AG09309 (cell line): ENCODE measurements at places on chromosomes 5 and 9.

DNA sequence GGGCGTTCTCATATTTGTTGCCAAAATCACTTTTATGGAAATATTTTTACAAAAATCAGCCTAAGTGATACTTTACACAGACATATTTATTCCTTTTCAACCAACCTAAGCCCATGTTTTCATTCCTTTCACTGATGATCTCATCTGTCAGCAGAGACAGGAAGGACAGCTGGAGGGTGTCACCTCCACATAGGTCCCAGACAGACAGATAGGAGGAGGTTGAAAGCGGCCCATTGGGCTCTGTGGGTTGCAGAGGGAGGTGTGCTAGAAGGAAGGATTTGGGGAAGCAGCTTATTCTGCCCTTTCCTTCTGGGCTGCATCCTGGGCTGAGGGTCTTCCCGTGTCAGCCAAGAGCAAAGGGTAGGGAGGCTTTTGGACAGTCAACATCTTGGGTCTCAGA, 26.0 kb upstream of the SEMA4D start:
- no peak for DNase-seq

GRCh38 chr5:11182441-11183080, 421.5 kb upstream of the DAP start:
- no peak for DNase-seq

GRCh38 chr5:79488775-79489174, 25.2 kb downstream of the HOMER1 start:
- peak; percentile 28 for DNase-seq

DNA sequence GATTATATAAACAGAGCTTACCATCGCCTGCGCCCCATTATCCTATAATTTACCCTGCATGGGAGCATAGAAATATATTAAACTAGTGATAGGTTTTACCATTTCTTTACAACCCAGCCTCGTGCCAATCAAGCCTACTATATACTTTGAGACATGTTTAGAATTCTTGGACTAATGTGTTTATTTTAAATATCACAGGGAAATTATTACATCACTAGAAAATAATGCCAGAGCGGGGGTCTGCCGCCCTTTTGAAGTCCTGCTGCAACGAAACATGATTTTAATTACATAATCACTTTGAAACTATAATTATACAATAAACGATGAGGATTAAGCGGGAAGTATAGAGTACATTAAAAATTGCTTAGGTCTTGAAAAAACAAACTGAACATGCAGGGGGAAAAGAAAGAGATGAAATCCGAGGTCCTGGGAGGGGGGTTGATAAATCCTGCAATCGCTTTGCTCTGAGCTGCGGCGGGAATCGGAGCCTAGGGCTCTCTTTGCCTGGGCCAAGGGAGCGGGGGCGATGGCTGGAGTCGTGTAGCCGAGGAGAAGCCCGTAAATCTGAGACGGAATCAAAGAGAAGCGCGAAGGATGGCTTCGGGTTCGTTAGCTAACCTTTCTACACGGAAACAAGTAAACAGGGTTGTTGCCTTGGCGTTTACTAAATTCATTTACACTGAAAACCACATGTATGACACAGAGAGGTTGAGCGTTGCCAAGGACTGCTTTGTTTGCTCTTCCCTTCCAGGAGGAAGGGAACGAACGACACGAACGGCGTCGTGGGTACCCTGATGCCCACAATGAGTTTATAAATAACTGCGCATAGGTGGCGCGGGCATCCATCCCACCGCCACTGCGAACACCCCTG, 127.6 kb downstream of the TMEM174 start:
- DNase-seq = no peak

DNA sequence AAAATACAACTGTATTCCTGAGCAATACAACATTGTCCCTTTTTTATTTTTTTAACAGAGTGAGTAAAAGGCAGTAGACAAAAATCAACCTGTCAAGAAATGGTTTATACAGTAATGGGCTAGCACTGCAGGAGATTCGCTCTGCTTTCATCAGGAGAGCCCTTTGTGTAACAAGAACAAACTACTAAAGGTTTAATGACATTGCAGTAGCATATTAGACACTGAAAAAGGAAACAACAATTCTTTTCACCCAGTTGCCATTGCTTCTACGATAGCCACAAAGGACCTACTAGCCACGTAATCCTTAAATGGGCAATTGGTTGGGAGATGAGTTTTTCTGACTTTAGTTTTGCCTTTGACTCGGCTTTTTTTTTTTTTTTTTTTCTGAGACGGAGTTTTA, 319.8 kb upstream of the TRPM3 start:
- no peak for DNase-seq

DNA sequence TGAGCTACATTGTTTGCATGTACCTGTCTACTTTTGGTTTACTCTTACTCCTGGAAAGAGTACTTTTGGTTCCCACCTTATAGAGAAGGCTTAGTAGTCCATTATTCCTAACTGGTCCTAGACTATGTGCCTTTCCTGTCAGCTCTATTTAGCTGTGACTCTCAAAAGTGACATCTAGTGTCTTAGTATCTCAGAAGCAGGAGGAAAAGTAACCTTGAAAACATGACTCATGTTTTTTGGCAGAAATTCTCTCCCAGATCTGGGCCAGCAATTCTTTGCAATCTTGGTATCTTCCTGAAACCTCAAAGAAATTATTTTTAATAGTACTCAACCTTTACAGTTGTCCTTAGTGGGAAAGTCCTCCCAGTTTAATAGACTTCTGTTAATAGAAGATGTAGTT, 691.7 kb upstream of the SEMA6A start:
- no peak for DNase-seq

DNA sequence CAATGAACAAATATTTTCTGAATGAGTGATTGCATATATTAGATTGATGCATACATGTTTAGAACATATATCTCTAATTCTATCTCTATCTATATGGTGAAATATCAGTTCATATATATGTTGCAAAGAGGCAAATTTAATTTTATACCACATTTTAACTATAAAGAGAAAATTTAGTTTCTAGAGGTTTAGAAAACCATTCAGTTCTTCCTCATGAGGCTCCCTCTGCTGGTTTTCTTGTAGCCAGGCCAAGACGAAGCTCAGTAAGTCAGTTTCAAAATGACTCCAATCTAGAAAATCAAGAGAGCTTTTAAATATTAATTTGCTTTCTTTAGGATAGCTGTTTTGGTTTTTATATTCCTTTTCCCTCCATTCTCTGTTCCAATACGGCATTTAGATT, 312.1 kb downstream of the TMEM232 start:
- DNase-seq = no peak

GRCh38 chr5:15808577-15808976, 308.6 kb downstream of the FBXL7 start:
- DNase-seq = no peak

DNA sequence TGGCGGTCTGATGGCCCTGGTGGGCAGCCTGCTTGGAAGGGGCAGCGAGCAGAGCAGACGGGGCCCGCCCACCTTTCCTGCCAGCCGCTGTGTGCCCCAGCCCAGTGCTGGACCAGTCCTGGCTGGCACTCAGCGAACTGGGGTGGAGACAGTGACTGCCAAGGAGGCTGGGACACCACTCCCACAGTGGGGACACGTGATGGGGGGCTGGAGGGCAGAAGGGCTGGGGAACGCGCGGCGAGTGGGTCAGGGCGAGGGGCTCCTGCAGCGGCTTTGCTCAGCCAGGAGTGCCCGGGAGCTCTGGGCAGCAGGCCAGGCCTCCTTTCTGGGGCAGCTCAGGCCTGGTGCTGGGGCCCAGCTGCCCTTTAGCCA, 19.5 kb downstream of the NCS1 start:
- DNase-seq = no peak

- no peak for DNase-seq
These were observed 75.7 kb upstream of the FCN1 start for GRCh38 chr9:134993416-134993815.

- DNase-seq = no peak
These were observed 153.6 kb upstream of the CD180 start for GRCh38 chr5:67350185-67350584.

DNA sequence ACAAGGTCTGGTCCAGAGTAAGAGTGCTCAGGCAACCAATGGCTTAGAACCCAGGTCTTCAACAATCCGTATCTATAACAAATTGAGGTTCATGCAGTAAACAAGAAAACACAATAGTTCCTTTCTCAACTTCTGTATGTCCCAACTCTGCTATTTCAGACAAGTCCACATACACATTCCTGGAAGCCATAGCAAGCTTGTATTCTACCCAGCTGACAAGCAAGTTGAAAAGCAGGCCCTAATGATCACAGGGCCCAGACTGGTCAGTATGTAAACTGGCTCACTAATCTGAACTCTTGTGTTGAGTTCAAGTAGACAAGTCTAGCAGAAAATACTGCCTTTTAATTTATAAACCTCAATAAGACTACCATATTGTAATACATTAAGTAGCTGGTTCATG, 26.9 kb downstream of the FNIP1 start:
- DNase-seq = no peak

DNA sequence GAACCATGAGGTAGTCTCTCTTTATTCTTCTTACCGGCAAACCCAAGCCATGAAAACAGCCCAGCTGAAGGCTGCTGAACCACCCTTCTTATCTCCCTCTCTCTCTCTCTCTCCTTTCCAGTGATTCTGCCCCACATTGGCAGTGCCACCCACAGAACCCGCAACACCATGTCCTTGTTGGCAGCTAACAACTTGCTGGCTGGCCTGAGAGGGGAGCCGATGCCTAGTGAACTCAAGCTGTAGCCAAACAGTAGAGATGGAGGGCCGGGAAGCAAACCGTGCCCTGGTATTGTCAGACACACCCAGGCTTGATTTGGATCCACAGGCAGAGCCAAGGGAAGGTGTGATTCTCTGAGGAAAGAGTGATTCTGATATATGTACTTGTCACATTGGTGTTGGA, 14.0 kb downstream of the GRHPR start:
- DNase-seq = no peak

GRCh38 chr5:140401362-140402257, at the start of gene ANKHD1:
Gene ANKHD1 (plus strand): TSS chr5:140401833. CDS start chr5:140401968, 135 bp downstream.
- peak; percentile 100 for DNase-seq

DNA sequence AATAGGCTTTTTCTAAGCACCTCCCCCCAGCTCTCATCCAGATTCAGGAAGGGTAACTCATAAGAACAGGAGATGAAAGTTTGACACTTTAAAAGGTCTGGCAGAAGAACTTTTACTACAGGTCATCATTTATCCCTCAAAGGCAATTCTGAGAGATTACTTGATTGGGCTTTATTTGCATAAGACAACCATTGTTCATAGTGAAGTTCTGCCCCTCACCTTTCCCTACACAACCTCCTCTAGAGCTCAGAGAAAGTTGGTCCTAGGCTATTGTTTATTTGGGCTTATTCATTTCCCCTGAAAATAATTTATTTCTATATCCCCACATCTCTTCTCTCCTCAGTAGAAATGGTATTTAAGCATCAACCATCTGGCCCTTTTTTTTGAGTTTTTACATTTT, 568.4 kb downstream of the ZNF608 start:
- no peak for DNase-seq

GRCh38 chr5:66724349-66725139, 128.4 kb downstream of the MAST4 start:
- no peak for DNase-seq

DNA sequence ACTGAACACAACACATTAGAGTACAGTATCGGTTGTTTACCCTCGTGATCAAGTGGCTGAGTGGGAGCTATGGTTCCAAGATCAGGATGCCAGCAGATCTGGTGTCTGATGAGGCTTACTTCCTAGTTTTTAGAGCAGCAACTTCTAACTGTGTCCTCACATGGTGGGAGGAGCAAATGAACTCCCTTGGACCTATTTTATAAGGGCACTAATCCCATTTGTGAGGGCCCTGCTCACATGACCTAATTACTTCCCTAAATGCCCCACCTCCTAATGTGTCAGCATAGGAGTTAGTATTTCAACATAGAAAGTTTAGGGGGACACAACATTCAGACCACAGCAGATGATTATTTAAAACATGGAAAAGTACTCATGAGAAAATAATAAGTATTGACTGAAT, 111.8 kb downstream of the GCNT1 start:
- DNase-seq = no peak

- no peak for DNase-seq
These were observed 52.5 kb downstream of the GADD45G start for GRCh38 chr9:89657295-89657694.

- no peak for DNase-seq
These were observed 102.2 kb downstream of the HACD4 start for GRCh38 chr9:20929276-20929675.

GRCh38 chr5:160061770-160062169, 52.8 kb downstream of the TTC1 start:
- no peak for DNase-seq

GRCh38 chr5:56580864-56581263, 234.5 kb upstream of the MAP3K1 start:
- no peak for DNase-seq

DNA sequence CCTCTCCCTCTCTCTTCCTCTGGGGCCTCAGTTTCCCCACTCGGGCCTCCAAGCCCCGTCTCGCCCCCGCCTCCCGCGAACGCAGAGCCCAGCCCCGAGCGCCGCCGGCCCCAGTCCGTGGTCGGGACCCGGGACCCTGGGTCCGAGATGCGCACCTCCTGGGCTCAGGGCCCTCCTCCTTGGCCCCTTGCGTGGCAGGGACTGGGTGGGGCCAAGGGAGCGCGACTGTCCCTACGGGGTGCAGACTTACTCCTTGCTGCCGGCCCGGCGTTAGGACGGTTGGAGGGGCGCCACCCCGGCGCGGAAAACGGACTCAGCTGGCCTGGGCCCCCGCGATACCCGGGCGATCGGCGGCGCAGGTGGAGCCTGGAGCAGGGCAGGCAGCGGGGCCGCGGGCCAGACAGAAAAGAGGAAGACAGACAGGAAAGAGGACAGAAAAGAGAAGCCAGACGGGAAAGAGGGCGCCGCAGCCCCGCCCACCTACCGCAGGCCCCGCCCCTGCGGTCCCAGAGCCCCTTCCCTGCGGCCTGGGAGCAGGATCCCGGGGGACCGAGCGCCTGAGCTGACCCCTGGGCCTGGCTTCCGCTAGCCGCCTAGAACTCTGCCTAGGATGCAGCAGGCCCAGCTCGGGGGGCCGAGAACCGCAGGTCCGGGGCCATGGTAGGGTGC, at the start of gene GBGT1:
Gene GBGT1, minus strand, starts transcription at position 411 of the 669 bp plus-strand sequence. CDS start 1,502 bp downstream, outside the sequence.
- DNase-seq = no peak

GRCh38 chr9:113721856-113722255, 154.3 kb upstream of the ZNF618 start:
- no peak for DNase-seq

DNA sequence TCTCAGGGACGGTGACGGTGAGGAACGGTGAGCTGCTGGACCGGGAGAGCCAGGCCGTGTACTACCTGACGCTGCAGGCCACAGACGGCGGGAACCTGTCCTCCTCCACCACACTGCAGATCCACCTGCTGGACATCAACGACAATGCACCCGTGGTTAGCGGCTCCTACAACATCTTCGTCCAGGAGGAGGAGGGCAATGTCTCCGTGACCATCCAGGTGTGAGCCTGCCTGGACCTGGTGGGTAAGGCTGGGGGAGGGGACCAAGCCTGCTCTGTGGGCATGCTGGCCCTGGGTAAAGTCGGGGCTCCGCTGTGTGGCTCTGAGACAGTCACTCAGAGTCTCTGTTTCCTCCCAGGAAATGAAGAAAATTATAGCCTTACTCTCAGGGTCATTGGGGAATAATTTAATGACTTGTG, 29.3 kb downstream of the CDHR2 start:
- DNase-seq = no peak
